ENCODE measurements at places on chromosomes 5 and 9.

DNA sequence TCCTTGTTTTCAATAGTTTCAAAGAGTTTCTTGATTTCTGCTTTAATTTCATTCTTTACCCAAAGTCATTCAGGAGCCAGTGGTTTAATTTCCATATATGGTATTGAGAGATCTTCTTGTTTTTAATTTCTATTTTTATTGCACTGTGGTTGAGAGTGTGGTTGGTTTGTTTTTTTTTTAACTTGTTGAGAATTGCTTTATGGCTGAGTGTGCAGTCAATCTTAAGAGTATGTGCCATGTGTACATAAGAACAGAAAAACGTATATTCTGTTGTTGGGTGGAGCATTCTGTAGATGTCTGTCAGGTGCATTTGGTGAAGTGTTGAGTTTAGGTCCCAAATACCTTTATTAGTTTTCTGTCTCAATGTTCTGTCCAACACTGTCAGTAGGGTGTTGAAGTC is 26.7 kb upstream of the IPPK start:
- no peak for DNase-seq

GRCh38 chr9:79193001-79193400 is 378.8 kb upstream of the TLE4 start:
- no peak for DNase-seq

GRCh38 chr9:123453076-123453667 is 97.2 kb downstream of the CRB2 start:
- DNase-seq, result no peak

GRCh38 chr9:135926402-135927194 is 19.3 kb upstream of the CAMSAP1 start:
- peak; percentile 56 for DNase-seq

GRCh38 chr5:78483809-78484521 is 123.5 kb downstream of the SCAMP1 start:
- no peak for DNase-seq

GRCh38 chr5:110753600-110753999 is 14.8 kb downstream of the SLC25A46 start:
- DNase-seq, result no peak

- no peak for DNase-seq
Measured at GRCh38 chr9:14822666-14823065, 87.6 kb downstream of the FREM1 start.

DNA sequence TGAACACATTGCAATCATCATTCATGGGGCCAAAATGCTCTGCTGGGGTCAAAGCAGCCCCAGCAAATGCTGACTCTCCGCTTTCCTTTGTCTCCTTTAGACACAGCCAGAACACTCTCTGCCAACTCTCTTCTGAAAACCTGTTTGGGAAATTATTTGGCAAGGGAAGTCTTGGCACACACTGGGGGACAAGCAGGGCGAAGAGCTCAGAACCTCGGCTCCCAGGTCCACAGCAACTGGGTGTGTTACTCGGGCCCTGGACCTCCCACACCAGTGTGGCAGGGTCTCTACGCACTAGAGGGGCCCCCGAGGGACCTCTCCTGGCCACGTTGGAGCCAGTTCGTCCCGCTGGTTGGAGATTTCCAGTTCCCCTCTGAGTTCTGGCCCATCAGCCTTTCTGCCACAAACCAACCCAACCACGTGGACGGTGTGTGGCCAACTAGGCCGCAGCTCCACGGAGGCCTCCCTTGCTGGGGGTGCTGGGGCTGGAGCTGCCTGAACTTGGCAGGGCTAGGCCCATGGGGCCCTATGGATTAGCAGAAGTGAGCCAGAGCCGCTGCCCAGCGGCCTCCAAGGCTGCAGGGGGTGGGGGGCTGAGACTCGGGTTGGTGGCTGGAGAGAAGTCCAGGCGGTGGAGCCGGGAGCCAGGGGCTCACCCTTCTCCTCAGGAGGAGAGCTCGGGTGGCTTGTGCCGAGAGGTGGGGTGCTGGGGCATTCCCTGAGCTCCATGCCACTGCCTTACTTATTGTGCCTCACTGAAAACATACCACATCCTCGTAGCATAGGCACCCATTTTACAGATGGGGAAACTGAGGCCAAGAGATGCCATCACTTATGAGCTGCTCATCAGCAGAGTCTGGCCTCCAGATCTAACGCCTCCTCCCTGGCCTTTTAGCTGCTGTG is 46.8 kb upstream of the RNU6ATAC start:
- DNase-seq, result no peak

- DNase-seq, result no peak
Measured at GRCh38 chr5:138440159-138441073, 1.6 kb downstream of the REEP2 start.

- no peak for DNase-seq
Measured at GRCh38 chr5:23013395-23013998, 160.4 kb upstream of the CDH12 start.
